ENCODE measurements at places on chromosomes 4 and X.

DNA sequence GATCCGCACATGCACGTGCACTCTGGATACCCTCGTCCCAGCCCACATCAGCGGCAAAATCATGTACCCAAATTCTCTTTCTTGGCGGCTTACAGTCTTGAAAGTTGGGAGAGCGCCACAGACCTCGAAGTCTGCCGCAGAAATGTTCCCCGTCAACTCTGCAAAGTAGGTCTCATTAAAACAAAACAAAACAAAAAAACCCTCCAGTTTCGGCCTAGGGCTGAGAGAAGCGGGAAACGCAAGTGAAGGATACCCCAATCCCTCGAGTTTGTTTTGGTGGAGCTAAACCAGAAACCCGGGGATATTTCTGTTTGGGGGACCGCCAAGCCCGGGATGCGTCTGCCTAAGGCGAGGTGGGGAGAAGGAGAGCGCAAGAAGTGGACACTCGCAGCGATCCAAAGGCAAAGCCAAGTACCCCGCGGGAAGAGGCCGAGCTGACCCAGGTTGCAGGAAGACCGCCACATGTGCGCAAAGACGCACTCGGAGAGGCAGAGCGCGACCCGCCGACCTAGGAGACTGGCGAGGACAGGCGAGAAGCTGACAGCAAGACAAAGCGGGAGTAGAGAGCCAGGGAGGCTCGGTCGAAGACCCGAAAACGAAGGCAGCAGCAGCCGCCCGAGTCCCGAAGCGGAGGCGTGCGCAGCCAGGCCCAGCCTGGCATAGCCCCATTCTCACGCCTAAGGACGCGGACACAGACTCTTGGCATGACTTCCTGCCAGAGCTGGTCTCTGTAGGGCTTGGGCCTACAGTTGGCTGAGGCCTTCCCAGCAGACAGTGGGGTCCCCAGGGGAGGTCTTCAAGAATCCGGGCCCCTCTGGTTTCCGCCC lies 49.6 kb upstream of the BCOR start:
- DNase-seq: no peak

DNA sequence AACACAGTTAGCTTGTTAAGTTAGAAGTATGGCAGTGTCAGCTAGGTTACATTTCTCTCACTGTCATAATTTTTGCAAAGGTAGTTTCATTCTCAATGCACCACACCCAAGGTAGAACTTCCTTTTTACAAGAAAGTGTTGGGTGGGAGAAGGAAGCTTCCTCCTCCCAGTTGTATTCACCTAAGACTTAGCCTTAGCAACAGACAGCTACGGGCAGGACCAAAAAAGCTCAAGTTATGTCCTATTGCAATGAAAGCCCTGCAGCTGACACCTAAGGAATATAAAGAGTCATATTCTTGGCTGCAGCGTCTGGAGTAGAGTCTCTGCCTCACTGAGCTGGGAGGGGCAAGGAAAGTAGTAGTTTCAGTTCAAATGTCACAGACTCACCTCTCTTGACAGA lies 25.1 kb upstream of the PRDM8 start:
- no peak for DNase-seq

DNA sequence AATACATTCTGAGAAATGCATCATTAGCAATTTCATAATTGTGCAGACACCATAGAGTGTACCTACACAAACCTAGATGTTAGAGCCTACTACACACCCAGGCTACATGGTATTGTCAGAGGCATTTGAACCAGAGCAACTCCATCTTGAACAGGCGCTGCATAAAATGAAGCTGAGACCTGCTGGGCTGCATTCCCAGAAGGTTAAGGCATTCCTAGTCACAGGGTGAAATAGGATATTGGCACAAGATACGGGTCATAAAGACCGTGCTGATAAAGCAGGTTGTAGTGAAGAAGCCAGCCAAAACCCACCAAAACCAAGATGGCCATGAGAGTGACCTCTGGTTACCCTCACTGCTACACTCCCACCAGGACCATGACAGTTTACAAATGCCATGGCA lies 116.4 kb downstream of the LARP7 start:
- no peak for DNase-seq

GRCh38 chr4:6071191-6071958 lies 53.1 kb upstream of the C4orf50 start:
- no peak for DNase-seq

- DNase-seq: no peak
Observed at GRCh38 chr4:76897536-76898384, at the start of gene SOWAHB. Gene SOWAHB (minus strand): TSS chr4:76898144. CDS start chr4:76897849, 295 bp downstream.

DNA sequence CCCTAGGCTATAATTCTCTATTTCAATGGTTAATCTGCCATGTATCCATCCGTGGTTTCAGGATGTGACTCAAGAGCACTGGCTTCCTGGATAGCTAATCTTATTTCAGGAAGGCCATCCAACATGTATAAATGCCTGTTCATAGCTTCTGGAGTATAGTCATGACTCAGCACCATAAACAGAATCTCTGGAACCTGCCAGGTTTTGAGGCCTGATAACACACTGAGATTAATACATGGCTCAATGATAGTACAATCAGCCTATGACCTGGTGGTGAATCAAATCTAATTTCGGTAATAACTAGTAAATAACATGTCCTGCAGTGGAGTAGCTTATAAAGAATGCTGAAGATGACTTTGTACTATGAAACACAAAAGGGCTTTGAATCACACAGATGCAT lies 5.7 kb upstream of the IL13RA2 start:
- DNase-seq: no peak

- DNase-seq: no peak
Observed at GRCh38 chr4:125021189-125021588, 293.6 kb upstream of the FAT4 start.

DNA sequence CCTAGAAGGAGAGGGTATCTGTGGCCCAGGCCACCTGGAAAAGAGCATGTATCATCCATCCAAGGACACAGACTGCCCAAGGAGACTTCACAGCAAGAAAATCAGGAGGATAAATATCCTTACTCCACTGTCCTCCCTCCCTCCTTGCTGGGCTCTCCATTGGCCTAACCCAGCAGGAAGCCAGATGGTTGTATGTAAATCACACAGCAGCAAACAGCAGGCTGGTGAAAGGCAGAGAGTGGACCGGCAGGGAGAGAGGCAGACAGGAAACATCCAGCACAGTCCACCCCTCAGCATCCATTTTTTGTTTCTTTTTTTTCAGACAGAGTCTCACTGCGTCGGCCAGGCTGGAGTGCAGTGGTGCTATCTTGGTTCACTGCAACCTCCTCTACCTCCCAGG lies 17.5 kb downstream of the TXK start:
- no peak for DNase-seq
